ENCODE measurements at places on chromosomes 11 and 22. TPM values are rescaled to one million over a fixed set of nuclear protein-coding genes. Genes with fewer than 3 reads are reported as not detected.

- no peak overlapping the region for H3K4me3 ChIP-seq
- no peaks in the 10 kb centered on the region for H3K27me3 ChIP-seq
- H3K36me3 ChIP-seq: no peaks in the 10 kb centered on the region
- no peak overlapping the region for H3K27ac ChIP-seq
Observed at GRCh38 chr11:69120096-69120875, 35.4 kb upstream of the SMIM38 start.

DNA sequence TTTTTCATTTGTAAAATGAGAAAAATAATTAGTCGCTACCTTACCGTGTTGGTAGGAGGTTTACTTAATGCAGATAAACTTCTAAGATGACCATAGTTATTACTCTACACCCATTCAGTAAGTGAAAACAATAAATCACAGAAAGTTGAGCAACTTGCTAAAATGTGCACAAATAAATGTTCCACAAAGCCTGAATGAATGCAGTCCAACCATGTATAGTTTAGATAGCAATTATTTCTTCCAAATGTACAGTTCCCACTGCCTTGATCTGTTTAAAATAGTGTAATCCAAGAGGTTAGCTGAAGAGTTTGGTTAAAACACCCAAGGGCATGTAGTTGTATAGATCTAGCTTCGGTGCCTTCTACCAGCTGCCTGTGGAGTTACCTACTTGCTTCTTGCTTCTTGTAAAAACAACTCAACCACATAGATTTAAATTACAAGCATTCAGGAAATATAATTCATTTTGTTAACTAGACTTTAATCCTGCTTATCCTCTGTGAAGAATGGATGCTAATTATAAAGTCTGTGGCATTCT lies 106.3 kb upstream of the CARD18 start:
- no peak for DNase-seq
- H3K36me3 ChIP-seq: no peaks in the 10 kb centered on the region
- H3K27ac ChIP-seq: no peak overlapping the region
- no peak overlapping the region for H3K4me3 ChIP-seq
- no peaks in the 10 kb centered on the region for H3K27me3 ChIP-seq

DNA sequence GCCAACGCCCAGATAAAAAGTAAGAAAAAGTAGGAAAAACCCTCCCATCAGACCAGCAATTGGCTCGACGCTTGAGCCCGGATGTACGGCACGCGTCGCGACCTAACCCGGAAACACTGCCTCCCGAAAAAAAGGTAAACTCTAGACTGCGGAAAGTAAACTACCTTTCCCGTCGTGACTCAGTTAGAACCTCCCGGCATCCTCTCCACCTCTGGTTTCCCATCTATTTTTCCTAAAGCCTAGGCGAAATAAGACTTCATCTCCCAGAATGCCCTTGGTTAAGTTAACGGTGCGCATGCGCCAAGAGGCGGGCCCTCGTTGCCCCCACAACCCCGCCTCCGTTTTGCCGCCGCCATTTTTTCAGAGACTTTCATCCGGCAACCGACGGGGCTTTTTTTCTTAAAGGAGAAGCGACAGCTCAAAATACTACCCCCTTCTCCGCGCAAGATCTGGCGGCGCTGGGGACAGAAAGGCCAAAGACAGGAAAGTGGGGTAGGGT lies 678 bp upstream of the ZFP91 start:
- H3K27ac ChIP-seq: peak overlapping the region; percentile 99
- H3K4me3 ChIP-seq: peak overlapping the region; percentile 91
- no peaks in the 10 kb centered on the region for H3K27me3 ChIP-seq
- H3K36me3 ChIP-seq: no peaks in the 10 kb centered on the region
- H3K4me1 ChIP-seq: peaks cover 49% of the 10 kb centered on the region

GRCh38 chr22:33796494-33796893 lies 123.8 kb downstream of the LARGE1 start:
- H3K27me3 ChIP-seq: no peaks in the 10 kb centered on the region
- H3K27ac ChIP-seq: no peak overlapping the region
- no peak for DNase-seq
- no peak overlapping the region for H3K4me3 ChIP-seq
- no peaks in the 10 kb centered on the region for H3K4me1 ChIP-seq

The TSSC4 gene
- total RNA-seq: 81.1 TPM

The NEFH gene
- total RNA-seq: not detected

The FAM181B gene
- not detected for total RNA-seq

The FAM180B gene
- total RNA-seq: 1.2 TPM

Measured in stomach (tissue), 19 donors.